Caco-2 (cell line): ENCODE measurements at places on chromosomes 7 and 10. TPM values are rescaled to one million over a fixed set of nuclear protein-coding genes. Genes with fewer than 3 reads are reported as not detected.

- no peak for DNase-seq
Observed at GRCh38 chr10:70932392-70933196, 44.2 kb upstream of the PCBD1 start.

DNA sequence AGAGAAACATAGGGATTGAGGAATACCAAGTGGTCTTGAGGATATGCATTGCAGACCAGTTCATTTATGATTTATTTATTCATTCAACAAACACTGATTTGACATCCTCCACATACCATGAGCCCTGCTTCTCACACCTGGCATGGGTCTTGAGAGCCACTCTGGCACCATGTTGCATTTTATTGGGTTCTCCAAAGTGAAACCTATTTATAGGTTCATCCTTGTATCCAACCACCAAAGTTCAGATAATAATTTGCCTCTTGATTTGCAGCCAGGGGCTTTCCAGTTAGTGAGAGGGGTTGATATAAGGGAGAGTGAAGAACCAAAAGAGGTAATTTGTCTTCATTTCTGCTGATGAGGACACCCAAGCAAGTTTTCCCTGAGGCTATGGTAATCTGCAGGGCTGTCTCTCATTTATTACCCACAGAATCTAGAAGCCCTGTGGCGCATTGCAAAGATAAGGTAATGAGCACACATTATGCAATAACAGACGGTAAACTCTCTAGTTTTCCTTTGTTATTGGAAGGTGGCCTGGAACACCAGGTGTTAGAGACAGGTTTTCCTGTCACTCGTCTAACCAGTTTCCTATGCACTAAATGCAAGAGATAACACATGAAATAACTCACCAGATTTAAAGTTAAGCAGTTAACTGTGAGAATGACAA is 28.8 kb upstream of the ICA1 start:
- DNase-seq: peak; percentile 80

- no peak for DNase-seq
Observed at GRCh38 chr10:77799352-77799751, 127.2 kb downstream of the DLG5 start.

DNA sequence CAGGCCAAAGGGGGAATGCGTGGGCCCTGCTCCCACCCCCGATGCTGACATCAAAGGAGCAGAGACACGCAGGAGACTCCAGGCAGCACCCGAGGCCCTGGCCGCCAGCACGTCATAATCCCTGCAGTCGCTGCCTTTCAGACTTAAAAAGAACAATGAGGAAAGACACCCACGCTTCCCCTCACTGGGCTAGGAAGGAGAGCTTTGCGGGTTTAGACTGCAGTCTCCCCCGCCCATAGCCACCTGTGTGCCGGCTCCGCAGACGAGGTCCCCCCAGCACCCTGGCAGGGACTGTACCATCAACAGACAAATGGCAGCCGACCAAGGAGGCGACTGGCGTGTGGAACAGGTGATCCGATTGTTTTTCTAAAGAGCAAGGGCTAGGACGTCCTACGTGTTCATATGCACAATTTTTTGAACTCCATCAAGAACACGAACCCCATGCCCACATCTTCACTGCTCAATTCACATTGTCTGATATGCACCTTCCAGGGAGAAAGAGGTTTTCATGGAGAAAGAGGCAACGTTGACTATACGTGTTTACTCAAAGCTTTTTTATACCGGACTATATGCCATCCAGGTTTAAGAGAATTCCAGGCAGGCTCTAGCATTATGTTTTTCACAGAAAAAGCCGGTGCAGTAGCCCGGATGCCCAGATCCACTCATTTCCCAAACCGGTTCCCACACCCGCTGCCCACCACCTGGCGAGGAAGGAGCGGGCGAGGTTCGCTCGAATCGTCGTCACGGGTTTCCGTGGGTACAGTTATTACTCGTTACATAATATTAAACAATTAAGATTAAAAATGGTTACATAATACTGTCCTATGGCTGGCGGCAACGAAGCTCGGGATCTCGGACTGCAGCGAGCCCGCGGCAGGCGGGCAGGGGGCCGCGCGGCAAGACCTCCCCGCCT is 1.1 kb downstream of the GRB10 start:
- no peak for DNase-seq

GRCh38 chr7:84536271-84536870 is 341.8 kb upstream of the SEMA3A start:
- DNase-seq: peak; percentile 21

DNA sequence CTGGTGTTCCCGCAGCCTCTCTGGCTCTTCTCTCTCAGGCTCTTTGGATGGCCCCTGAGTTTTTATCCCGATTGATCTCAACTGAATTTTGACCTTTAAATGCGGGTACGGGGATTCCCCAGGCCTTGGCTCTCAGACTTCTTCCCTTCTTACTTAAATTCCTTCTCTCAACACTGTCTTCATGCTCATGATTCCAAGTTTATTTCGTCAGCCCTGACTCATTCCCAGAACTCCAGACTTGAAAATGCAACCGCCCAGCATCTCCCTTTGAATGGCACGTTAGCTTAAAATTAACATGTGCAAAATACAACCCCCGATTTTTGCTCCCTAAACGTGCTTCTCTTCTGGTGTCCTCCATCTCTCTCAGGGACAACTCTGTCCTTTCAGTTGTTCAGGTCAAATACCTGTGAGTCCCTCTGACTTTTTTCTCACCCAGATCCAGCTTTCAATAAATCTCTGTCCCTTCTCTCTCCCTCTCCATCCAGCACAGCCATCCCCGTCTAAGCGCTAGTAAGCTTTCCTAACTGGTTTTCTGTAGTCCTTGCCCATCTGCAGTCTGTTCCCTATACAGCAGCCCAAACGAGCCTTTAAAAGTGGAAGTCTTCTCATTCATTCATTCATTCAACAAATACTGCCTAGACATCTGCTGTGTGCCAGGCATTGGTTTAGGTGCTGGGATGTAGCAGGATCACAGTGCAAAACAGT is 7.1 kb downstream of the HECW1 start:
- DNase-seq: no peak

- no peak for DNase-seq
Observed at GRCh38 chr7:108156897-108157605, 26.9 kb upstream of the LAMB4 start.

DNA sequence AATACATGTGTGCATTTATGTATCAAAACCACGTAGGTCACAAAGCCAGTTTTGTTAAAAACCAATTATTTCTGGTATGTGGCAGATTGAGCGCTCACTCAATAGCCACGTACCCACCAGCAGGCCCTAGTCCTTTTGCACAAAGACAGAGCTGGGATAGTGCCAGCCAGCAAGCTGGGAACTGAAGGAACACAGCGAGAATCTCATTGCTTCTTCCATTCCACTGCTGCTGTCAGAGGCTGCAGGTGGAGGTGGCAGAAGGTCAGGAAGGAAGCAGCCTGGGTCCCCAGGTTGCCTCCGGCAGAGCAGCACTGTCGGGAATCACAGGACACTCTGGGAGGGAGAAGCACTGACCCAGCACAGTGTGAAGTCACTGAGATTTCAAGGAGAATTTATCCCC is 385.5 kb upstream of the PFKP start:
- no peak for DNase-seq

DNA sequence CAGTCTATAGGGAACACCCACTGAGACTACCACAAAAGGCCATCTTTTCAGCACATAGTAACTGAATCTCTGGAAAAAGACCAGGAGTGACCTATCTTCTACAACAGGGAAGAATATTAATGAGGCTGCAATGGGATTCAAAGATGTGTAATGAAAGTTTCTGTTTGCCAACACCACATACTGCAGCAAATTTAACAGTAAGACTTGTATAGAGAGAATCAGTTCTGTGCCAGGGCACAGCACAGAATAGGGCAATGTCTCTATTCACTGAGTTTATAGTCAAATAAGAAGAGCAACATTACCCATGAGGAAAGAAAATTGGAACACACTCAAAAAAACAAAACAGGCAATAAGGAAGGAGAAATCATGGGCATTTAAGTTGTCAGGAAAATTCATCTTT is 91.4 kb upstream of the PTN start:
- no peak for DNase-seq

GRCh38 chr7:151423936-151424335 is 14.1 kb upstream of the WDR86 start:
- DNase-seq: no peak

GRCh38 chr10:49081547-49082275 is 33.6 kb downstream of the VSTM4 start:
- DNase-seq: no peak

- no peak for DNase-seq
Observed at GRCh38 chr7:15687546-15688278, 1.2 kb upstream of the MEOX2 start.

DNA sequence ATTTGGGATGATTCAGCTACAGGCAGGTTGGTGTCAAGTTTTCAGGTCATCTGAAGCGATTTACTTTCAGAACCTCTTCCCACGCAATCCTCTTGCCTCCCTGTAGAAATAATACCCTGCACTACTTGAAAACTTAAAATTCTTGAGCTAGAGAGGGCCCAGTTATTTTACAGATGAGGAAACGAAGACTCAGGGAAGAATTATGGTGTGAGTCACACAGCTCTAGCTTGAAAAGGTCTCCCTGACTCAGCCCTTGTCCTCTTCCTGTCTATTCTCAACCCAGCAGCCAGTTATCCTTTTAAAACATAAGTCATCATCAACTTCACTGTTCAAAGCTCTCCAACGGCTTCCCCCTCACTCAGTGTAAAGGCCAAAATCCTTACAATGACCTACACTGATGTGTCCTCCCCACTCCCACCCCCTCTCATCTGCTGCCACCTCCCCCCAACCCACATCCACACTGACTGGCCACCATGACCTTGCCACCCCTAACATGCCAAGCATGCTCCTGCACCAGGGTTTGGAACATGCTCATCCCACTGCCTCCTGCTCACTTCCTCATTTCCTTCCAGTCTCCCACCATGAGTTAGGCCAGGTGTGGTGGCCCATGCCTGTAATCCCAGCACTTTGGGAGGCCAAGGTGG is 3.4 kb downstream of the DNMBP start:
- DNase-seq: no peak

- DNase-seq: no peak
Observed at GRCh38 chr7:29161231-29161630, 14.9 kb upstream of the CPVL start.

- DNase-seq: no peak
Observed at GRCh38 chr7:4663239-4664018, 18.7 kb upstream of the FOXK1 start.

GRCh38 chr7:1368682-1369571 is 90.3 kb downstream of the MICALL2 start:
- DNase-seq: peak; percentile 56

DNA sequence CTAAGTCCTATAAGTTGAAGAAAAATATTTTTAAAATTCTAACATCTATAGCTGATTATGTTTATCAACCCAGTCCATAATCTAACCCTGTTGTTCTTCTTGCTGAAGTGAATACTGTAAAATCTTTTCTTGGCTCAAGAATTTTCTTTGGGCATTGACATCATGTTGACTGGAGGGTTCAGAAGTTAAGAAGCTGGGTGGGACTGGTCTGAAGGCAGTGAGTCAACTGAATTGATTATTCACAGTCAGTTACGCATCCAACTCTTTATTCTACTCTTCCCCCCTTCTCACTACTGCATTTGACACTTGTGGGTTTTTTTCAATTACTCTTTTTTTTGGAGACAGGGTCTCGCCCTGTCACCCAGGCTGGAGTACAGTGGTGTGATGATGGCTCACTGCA is 31.0 kb downstream of the DENND2A start:
- no peak for DNase-seq

DNA sequence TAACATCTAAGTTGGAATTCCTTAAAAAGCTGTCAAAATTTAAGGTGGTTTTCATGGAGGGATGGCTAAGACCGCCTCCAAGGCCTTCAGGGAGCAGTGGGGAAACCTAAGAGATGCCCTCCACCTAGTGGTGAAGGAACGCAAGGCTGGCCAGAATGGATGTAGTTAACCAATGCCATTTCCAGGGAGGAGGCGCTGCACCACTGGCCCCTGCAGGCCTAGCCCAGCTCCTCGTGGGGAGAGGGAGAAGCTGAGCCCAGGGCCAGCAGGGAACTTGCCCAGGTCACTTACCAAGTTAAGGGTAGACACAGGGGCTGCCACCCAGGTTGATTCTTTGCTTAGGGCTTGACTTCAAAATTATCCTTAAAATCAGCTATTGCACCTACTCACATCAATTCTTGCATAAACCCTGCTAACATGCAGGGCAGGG is 32.0 kb downstream of the FIGNL1 start:
- DNase-seq: peak; percentile 89

DNA sequence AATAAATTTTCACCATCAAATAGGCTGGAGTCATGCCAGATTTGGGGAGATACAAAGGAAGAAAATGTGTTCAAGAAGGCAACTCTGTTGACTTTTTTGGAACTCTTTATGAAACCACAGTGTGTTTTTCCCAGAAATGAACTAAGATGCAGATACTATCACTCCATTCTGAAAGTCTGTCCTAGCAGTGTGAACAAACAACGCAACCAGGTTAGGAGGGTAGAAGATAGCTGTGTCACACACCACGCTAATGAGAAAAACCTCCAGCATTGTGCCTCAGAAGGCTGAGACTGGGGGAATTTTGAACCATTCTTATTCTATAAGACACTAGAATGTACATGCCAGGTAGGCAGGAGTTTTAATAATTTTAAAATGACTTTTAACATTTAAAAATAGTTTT is 15.9 kb upstream of the ATP6V0A4 start:
- DNase-seq: no peak

DNA sequence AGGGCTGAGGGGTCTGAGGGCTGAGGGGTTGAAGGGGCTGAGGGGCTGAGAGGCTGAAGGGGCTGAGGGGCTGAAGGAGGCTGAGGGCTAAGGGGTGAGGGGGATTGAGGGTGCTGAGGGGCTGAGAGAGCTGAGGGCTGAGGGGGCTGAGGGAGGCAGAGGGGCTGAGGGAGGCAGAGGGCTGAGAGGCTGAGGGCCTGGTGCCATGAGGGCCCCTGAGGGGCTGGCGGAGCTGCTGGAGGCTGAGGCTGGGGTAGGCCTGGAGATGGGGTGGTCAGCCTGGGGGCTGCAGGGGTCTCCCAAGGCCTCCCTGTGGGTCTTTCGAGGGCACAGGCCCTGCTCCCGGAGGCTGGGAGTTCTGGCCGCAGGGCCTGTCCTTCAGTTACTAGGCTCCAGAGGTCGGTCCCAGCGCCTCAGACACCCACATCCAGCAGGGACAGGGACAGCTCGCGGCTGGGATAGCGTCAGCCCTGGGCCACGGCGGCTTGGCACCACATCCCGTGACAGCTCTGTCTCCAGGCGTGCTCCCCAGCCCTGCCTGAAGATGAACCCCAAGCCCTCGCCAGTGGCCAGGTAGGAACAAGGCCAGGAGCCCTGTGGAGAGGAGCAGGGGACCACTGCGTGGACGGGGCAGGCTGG is 16.9 kb downstream of the MYO1G start:
- peak; percentile 45 for DNase-seq

- no peak for DNase-seq
Observed at GRCh38 chr10:79250259-79250658, 97.0 kb upstream of the PPIF start.

GRCh38 chr10:92997620-92998019 is 63.0 kb upstream of the CYP26C1 start:
- no peak for DNase-seq

The TAS2R3 gene
- total RNA-seq: 1.9 and 2.3 TPM in 2 replicates

The TDRD1 gene
- total RNA-seq: 0.14 TPM in 1 of 2 replicates, not detected in the other

The MOGAT3 gene
- 6.3 and 8.1 TPM in 2 replicates for total RNA-seq

The IFIT1B gene
- total RNA-seq: not detected in 2 replicates

The PNLIP gene
- total RNA-seq: not detected in 2 replicates

The CHAT gene
- total RNA-seq: 0.18 and 0.32 TPM in 2 replicates

The NSUN5 gene
- 71.8 and 73.4 TPM in 2 replicates for total RNA-seq

The NKX1-2 gene
- 2.0 and 2.8 TPM in 2 replicates for total RNA-seq

The WEE2 gene
- 1.0 and 2.5 TPM in 2 replicates for total RNA-seq

The EIF3B gene
- 306 and 314 TPM in 2 replicates for total RNA-seq

The NUP42 gene
- total RNA-seq: 38.6 and 41.6 TPM in 2 replicates

The TFPI2 gene
- not detected in 2 replicates for total RNA-seq
